ENCODE measurements at places on chromosomes 2 and 18. TPM values are rescaled to one million over a fixed set of nuclear protein-coding genes. Genes with fewer than 3 reads are reported as not detected.

Gene CRACDL
- 0.84 TPM for total RNA-seq

Gene C2orf80
- total RNA-seq: not detected

Gene KLHL41
- total RNA-seq: not detected

Gene REG1B
- total RNA-seq: not detected

Gene CFC1
- total RNA-seq: not detected

Gene MLPH
- total RNA-seq: not detected

Gene GKN1
- not detected for total RNA-seq

Gene KLHL30
- not detected for total RNA-seq

Gene GREB1L
- total RNA-seq: not detected

Gene CCDC102B
- 2.2 TPM for total RNA-seq

Gene C2orf78
- not detected for total RNA-seq

Gene MC2R
- total RNA-seq: not detected

- DNase-seq: no peak
These were observed 7.8 kb downstream of the MTHFD2 start for GRCh38 chr2:74206180-74206688.

GRCh38 chr2:218317303-218317630, 25.0 kb upstream of the TMBIM1 start:
- no peak for DNase-seq

- no peak for DNase-seq
These were observed 459.5 kb downstream of the FBXO15 start for GRCh38 chr18:73688161-73688560.

GRCh38 chr2:122072666-122073065, 317.2 kb downstream of the TSN start:
- DNase-seq: no peak

- DNase-seq: no peak
These were observed 45.4 kb downstream of the LCT start for GRCh38 chr2:135791418-135792190.

- no peak for DNase-seq
These were observed 111.3 kb downstream of the DOCK10 start for GRCh38 chr2:224930990-224931389.

GRCh38 chr2:85889627-85890281, 964 bp upstream of the ST3GAL5 start:
- no peak for DNase-seq

- no peak for DNase-seq
These were observed 142.7 kb upstream of the NRP2 start for GRCh38 chr2:205539603-205540002.

GRCh38 chr2:72263776-72264060, 116.1 kb upstream of the CYP26B1 start:
- no peak for DNase-seq

DNA sequence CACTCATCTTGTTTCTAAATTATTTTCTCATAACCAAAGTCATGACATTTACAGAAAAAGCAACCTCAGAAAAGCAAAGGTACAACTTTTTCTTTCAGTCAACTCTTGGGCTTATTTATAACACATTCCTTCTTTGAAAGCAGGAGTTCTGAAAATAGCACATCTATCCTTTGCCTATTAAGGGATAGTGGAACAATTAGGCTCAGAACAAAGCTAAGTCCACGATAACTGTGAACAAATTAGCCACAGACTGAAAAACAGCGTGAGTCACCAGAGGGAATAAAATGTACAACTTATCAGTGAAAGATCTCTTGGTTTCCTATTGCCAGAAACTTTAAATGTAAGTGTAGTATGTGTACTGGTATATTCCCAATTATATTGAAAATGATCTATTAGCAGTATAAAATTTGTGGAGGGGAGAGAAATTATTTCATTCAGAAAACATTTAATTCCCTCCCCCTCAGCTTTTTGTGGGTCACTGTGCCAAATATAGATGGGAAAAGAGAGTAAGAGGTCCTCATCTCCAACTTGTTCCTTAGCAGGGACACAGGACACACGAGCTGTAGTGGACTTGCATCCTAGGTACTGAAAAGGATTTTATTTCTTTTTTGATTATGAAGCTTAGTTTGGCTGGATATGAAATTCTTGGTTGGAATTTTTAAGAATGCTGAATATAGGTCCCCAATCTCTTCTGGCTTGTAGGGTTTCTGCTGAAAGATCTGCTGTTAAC, 15.4 kb upstream of the MATN3 start:
- DNase-seq: no peak

DNA sequence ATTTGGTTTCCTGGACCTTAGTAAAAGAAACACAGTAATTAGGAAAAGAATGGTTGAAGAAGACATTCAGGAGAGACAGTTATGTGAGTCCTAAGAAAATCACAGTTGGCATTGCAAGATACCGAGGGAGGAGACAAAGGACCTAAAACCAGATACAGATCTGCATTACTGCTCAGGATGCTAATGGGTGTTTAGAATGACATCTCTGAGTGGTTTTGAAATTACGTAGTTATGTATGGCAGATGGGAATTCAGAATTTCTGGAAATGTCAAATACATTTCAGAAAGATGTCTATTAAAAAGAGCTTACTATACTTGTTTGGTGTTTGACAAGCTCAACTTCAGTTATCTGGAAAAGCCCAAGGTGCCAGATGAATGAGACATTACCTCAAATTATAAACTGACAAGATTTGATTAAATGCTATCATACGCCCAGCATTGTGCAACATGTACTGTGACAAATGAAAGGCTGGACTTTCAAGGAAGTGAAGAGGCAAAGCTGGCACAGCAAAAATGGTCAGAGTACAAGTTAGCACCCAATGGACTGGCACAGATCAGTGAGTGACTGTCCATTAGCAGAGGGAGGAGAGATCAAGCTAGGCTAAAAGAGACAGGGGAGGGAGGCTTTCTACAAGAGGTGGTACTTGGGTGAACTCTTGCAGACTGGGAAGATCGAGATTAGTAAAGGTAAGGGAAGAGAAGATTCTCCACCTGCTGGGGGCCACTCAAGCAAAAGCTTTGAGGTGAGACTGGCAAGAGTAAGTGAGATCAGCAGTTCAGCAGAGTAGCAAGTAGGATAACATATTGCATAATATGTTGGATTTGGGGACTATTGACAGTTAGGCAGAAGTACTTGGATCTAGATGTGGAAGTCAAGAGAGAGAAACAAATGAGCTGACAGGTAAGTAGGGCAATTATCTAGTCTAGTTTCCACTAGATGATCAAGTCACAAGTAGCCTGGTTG, 168.9 kb downstream of the CYRIA start:
- no peak for DNase-seq

DNA sequence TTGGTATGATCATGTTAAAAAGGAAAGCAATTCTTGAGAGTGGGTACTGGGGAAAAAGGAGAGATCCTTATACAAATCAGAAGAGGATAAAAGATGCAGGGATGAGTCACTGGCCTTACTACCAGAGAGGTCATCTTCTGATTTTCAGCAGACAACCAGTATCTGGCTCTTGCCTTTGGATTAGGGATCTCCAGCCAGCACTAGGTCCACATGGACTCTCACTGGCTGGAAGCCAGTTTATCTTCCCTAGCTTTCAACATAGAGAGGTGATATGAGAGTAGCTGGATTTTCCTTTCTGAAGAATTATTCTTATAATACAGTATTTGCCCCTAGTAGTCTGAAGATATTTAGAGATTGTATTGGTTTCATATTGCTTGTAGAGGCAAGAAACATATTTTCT, 30.2 kb downstream of the CERKL start:
- DNase-seq: no peak

DNA sequence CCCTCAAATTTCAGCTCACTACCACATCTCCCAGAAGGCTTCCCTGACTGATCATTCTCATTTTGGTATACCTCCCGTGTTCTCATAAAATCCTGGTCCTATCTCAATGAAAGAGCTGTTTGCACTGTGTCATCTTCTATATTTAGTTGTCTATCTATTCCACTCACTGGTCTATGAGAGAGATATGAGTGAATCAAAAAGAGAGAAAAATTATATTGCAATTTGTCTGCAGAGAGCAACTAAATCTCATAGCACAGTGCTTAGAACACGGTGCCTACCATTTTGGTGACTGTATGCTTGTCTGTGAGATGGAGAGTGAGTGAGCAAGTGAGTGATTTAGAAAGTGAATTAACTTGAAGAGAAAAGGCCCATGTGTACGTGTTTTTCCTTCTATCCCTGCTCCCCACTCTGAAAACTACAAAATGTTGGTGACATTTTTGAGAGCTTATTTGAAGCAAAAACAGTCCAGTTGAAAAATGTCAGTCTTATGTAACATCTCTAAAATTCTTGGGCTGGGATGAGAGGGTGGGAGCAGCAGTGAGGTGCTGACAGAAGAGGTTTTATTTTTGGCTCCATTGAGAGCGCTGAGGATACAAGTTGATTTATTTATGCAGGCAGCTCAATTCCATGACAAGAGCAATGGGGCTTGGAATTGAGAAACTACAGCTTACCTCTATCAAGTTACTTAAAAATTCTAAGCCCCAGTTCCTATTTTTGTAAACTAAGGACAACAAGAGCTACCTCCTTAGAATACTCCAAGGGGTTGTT, 373.5 kb upstream of the CHST9 start:
- no peak for DNase-seq

- DNase-seq: no peak
These were observed 146.4 kb downstream of the TANC1 start for GRCh38 chr2:159114835-159115234.

DNA sequence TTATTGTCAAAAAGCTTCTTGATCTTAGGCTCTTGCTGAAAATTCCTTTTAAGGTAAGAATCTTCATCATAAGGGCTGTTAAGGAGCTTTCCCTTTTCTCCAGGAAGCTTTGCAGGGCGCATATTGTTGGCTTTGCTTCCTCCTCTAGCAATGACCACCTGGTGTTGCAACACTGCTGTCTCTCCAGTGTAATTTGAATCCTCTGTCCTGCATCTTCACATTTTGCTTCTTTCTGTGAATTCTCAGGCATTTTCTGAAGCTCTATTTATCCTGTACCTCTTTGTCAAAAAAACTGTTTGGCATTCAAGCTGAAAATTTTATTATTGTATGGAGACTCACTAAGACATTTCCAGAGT, 533.1 kb upstream of the CHAC2 start:
- DNase-seq: no peak

GRCh38 chr2:117858892-117859531, 44.5 kb downstream of the DDX18 start:
- no peak for DNase-seq

- DNase-seq: no peak
These were observed 115.9 kb downstream of the SH3RF3 start for GRCh38 chr2:109244750-109245382.

DNA sequence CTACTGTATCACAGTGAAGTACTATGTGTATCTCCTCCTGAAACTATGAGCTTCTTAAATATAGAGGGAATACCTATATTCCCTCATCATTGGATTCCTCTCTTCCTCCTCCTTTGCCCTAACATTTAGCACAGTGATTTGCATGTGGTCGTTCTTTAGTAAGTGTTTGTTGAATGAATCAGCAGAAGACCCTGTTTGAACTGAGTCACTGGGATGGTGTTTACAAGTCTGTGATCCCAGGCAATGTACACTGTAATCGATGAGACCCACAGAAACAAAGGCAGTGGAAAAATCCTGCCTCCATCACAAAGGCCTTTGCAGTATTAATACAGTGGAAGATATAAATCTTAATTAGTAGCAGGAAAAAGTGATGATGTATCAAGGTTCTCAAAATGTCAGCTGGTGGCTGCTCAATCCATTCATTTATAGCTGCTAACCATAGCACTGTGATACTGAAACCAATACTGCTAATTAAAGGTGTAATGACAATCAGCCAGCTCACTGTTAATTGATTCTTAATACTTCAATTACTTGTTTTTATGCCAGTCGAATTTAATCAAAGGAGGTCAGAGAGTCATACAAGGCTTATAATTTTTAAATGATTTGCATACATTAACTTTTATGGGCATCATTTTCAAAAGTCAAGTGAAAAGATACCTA, 20.8 kb upstream of the MYO3B start:
- DNase-seq: no peak

DNA sequence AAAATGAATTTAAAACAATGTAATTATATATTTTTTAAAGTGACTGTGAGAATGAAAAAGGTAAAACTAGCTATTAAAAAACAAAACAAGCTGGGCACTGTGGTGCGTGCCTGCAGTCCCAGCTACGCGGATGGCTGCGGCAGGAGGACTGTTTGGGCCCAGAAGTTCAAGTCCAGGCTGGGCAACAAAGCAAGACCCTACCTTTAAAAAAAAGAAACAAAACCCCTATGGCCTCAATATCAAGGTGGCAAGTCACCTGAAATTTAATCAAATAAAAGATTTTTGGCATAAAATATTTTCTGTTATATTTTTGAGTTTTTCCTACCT, 46.9 kb upstream of the STRN start:
- DNase-seq: no peak

DNA sequence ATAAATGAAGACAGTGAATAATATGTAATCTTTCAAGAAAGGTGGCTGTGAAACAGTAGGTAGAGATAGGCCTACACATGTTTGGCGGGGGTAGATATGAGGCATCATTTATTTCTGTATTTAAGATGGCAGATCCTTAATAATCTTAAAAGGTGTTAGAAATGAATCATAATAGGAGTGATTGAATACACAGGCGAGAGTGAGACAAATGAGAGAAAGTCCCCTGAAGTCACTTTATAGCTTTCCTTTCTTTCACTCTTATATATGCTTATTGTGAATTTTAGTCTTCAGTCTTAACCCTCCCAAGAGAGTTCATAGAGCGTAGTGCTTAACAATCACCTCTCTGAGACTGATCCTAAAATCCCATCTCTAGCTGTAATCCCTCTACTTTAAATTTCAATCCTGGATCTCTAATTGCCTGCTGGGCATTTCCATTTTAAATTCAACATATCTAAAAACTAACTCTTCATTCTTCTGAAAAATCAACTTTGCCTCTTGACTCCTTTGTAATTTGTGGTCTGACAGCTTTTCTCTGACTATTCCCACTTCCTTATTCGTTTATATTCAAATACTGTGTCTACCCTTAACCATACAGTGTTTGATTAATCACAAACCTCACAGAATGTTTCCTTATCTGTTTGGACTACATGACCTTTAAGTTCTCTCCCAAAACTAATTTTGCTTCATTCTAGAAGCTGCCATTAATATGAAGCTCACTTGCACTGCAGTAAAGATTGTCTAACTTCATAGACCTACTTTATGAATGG, 463.7 kb upstream of the FSIP2 start:
- no peak for DNase-seq

DNA sequence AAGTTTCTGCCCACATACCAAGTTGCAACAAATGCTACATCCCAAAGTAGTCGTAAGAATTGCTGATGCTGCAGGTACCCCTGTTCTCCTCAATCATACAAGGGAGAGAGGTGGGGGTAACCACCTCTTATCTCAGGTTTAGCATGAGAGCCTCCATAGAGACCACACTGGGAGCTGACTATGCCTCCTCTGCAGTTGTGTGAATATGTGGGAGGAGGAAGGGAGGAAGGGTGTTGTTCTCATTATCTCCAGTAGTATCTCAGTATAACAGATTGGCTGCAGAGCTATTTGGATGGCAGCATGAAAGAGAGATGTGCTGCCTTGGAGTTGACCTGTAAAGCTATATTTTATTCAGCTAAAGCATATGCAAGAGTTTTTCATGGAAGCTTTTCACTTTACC, 690.7 kb downstream of the KCNJ3 start:
- no peak for DNase-seq

DNA sequence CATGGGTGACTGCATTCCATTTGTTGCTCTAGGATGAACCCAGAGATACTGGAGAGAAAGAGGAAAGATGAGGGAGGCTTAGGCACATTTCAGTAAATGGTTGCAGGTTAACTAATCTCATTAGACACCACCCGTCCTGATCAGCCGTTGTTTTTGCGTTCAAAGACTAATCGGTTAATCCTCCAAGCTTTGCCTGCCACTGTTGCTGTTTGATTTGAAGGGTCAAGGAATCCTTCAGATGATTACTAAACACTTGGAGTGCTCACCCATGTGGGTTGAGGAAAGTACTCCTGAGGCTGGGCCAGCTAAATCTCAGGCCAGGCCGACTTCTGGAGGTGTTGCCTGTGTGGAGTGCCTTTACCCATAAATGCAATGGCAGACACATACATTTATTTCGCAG, 8.6 kb downstream of the SH3RF3 start:
- DNase-seq: no peak

Measured in CD8-positive, alpha-beta T cell (primary cell).